ENCODE measurements at places on chromosomes 1 and 21.

DNA sequence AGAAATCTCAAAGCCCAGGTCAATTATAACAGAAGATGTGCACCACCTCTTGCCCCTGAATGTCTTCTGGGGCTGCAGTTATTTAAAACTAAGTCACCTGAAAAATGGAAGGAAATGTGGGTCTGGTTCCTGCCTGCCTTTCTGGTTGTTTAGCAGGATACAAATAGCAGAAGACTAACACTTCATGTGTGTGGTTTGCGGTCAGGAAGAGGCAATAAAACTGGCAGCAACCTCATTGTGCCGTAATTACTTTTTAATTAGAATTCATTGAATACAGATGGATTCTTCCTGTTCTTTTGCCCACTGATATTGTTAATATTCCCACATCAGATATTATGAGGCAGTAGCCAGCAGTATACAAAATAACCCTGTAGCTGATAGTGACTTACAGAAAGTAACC, 345.7 kb downstream of the ZNF326 start:
- DNase-seq = no peak

DNA sequence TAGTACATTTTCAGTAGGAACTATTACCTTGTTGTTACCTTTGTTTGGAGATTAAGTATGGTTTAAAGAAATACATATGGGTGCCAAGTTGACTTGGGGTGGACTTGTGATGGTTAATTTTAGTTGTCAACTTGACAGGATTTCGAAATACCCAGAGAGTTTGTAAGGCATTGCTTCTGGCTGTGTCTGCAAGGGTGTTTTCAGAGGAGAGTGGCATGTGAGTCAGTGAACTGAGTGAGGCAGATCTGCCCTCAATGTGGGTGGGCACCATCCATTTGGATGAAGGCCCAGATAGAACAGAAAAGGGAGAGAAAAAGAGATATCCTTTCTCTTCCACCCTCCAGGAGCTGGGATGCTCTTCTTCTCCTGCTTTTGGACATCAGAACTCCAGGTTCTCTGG, 315.5 kb downstream of the GPATCH2 start:
- peak; percentile 50 for DNase-seq

DNA sequence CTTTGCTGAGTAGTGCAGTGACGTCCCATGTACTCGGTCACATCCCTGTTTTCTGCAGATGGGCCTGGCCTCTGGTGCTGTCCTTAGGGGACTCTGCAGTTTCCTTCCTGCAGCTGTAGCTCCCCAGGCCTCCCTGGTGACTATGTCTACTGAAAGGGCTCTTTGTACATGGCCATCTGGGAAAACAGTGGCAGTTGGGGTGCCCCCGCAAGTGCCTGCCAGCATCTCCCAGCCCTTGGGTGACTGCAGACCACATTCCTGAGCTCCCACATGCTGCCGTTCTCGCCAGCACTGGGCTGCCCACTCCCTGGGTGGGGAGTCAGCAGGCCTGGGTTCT, 37.5 kb upstream of the KCNA10 start:
- DNase-seq = no peak

DNA sequence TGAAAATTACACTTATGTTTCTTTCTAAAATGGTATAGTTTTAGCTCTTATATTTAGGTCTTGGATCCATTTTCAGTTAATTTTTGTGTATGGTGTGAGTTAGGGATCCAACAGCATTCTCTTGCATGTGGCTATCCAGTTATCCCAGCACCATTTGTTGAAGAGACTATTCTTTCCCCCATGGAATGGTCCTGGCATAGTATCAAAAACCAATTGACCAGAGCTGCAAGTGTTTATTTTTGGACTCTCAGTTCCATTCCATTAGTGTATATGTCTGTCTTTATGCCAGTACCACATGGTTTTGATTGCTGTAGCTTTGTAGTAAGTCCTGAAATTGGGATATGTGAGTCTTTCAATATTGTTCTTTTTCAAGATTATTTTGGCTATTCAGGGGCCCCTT, 14.3 kb downstream of the TTLL10 start:
- no peak for DNase-seq

GRCh38 chr1:198699167-198700015, 60.6 kb downstream of the PTPRC start:
- DNase-seq = peak; percentile 64

DNA sequence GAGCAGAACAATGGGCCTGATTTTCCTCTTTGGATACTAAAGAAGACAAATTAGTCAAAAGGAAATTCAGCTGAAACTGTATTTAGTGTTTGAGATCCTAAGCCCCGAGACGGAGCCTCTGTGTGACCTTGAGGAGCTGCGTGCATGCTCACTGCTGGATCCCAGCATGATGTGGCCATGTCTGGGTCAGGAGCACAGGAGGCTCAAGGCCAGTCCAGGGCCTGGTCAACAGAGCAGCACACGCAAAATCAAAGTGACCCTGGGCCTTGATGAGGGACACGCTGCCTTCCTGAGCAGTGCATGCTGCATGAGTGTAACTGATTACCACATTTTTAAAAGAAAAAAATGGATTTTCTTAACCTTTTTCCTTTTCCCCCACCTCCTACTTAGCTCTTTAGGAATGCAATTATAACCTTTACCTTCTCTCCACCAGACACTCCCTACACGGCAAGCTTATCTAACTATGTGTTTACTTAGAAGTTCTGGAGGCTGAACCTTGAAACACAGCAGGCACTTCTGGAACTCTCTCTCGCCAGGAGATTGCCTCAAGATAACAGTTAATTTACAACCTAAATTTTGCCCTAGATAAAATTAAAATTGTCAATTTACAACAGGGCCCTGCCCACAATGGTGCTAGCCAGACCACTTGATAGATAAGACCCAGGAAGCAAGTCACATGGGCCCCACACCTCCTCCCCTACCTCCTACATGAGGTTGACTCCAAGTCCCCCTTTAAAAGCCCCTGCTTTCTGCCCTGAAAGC, 144.6 kb downstream of the LRIG2 start:
- no peak for DNase-seq

- DNase-seq = peak; percentile 12
These were observed 68.3 kb upstream of the SIM2 start for GRCh38 chr21:36630485-36631206.

DNA sequence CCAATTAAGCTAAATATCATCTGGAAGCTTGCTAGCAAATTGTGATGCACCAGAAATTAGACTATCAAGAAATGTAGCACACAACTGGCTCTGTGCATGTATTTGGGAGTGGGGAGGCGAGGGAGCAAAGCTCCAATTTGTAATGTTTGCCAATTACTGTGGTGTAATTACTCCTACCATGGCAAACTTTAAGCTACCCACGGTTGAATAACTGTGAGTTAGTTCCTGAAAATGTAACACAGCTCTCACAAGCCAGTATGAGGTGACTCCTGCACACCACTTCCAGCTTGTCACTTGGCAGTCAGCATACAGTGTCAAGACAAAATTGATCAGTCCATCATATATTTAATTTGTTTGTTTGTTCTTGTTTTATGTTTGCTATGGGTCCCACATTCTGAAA, 141.2 kb downstream of the TM2D1 start:
- DNase-seq = no peak

DNA sequence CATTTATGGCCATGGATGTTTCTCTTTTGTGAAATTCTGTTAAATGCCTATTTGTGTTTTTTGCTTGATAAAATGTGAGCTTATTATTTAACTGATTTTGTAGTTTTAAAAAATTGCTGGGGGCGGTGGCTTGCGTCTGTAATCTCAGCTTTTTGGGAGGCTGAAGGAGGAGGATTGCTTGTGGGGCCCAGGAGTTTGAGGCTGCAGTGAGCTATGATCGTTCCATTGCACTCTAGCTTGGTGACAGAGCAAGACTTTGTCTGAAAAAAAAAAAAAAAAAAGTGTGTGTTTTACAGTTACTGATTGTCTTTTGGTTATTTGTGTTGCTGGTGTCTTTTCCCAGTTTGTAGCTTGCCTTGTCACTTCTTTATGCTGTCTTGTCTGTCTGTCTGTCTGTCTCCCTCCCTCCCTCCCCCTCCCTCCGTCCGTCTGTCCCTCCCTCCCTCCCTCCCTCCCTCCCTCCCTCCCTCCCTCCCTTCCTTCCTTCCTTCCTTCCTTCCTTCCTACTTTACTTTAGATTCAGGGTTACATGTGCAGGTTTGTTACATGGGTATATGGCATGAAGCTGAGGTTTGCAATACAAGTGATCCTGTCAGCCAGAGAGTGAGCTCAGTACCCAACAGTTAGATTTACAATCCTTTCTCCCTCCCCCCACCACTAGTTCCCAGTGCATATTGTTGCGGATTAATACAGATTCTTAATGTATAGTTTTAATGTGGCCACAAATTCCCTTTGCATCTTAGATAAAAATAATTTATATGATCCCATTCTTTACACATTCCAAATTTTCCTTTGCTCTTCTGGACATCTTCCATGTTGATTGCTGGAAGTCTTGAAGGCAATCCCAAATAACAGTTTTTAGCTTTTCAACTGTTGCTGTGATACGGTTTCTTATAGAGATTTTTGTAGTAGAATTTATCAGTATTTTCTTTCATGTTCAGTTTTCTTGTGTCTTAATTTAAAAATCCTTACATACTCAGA, 25.1 kb downstream of the PTBP2 start:
- DNase-seq = no peak

- DNase-seq = no peak
These were observed 57.6 kb downstream of the ABCA4 start for GRCh38 chr1:94063379-94063778.

DNA sequence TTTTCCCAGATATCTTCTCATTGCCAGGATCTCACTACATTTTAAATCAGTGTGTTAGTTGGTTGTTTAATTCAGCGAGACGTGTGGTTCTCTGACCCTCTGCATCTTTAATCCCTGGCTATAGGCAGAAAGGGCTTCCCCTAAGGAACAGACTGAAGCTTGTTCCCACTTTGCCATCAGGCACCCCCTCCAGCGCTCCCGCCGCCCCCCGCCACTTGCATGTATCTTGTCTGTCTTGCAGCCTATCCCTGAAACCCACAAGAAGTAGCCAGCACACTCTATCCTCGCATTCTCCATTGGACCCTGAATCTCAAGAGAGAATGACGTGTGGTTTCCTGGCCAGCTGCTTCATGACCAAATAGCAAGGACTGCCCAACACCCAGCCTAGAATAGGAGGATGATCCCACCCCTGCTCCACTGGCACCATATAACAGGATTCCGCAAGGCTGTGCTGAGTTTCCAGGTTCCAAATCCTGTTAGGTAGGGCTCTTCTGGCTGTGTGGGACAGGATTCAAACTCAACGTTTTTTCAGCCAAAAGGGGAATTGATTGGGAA, 7.8 kb downstream of the CLDN19 start:
- DNase-seq = no peak

DNA sequence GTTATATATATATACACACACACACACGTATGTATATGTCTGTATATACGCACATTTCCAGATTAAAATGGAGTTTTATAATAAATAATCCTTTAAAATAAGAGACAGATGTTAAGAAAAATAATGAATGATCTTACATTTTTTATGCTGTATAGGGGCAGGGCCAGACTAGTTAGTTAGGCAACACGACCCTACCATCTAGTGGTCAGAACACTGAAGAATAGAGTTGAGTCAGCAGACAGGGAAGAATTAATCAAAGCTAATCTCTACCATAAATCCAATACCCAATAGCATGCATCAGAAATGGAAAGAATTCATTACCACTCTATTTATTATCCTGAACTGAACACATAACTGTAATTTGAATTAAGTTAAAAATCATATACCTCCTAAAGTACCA, 156.7 kb downstream of the BRINP3 start:
- peak; percentile 3 for DNase-seq

DNA sequence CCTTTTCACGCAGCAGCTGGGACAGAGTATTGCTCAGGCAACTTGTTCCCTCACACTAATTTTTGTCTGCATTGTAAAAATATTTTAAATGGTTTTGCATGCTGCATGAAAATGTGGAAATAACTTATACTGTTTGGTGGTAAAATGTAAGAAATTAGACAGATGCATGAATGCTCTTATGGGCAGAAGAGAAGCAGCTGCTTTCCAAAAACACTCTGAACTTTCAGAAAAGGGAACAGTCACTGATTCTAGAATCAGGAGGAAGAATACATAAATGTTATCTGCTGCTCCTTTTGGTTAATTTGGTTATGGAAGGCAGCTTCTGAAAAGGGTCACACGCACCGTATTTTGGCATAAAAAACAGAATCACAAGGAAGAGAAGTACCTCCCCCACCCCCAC, 87.0 kb upstream of the RUNX1 start:
- no peak for DNase-seq

DNA sequence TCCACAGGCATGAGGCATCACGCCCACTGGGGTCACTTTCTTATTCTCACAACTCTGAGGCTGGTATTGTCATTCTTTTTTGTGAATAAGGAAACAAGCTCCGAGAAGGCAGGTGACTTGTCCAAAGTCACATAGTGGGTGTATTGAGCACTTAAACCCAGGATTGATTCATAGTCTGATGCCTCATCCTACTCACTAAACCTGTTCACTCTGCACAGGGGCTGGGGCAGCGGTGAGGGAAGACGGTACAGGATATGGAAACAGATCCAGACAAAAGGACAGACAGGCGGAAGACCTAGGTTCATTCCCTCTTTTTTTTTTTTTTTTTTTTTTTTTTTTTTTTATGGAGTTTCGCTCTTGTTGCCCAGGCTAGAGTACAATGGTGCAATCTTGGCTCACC, 56.6 kb downstream of the NKAIN1 start:
- peak; percentile 39 for DNase-seq

- DNase-seq = peak; percentile 10
These were observed 2.6 kb downstream of the ZNF691 start for GRCh38 chr1:42848823-42849537.

GRCh38 chr1:920521-920920, 3.2 kb upstream of the SAMD11 start:
- no peak for DNase-seq

- DNase-seq = no peak
These were observed 44.4 kb upstream of the B3GALT5 start for GRCh38 chr21:39568361-39568760.

DNA sequence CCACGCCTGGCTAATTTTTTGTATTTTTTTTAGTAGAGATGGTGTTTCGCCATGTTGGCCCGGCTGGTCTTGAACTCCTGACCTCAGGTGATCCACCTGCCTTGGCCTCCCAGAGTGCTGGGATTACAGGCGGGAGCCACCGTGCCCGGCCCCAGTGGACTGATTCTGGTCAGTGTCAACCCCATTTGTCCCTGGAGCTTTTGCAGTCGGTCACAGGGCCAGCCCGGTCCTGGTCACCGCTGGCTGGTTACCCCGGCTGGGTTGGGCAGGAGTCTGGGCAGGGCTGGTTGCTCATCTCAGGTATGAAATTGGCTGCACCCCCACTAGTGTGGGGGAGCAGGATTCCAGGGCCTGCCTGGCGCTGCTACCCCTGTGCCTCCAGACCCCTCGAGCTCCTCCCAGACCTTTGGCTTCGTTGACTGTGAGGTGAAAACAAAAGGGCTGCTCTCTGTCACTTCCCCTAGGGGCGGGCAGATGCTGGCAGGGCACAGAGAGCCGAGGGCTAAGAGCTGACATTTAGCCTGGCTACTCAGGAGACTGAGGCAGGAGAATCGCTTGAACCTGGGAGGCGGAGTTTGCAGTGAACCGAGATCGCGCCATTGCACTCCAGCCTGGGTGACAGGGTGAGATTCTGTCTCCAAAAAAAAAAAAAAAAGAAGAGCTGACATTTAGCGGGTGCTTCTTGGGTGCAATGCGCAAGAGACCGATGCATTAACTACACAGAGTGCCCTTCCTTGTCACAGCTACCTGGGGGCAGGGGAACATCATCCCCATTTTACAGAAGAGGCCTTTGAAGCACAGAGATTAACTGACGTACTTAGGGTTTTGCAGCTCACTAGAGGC, 10.6 kb downstream of the TNFRSF1B start:
- no peak for DNase-seq

GRCh38 chr1:118021668-118022067, 92.1 kb downstream of the WDR3 start:
- no peak for DNase-seq

GRCh38 chr1:57464756-57465155, 40.9 kb upstream of the DAB1 start:
- no peak for DNase-seq

- peak; percentile 26 for DNase-seq
These were observed 14.0 kb downstream of the TGFBR3 start for GRCh38 chr1:91872000-91872399.

Data from mammary epithelial cell (primary cell).